ENCODE measurements at places on chromosomes 2 and 18.
A peak's percentile ranks its signal among the peaks of the same experiment; 100 is the strongest.

DNA sequence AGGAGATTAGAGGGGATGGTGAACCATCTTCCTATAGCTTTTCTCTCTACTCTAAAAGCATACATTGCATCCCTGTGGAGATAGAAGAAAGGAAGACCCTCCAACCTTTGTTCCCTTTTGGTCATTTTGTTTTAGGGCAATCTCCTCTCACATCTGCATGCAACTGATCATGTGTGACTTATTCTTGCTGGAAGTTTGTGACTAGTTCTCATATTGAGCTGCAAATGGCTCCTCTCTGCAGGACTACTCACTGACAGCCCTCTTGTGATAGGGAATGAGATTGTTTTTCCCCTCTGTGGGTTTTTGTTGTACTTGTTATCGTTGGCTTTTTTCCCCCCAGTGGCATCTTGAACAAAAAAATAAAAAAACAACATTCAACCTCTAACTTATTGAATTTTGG lies 416.0 kb upstream of the CNTNAP5 start:
- no peak for DNase-seq

DNA sequence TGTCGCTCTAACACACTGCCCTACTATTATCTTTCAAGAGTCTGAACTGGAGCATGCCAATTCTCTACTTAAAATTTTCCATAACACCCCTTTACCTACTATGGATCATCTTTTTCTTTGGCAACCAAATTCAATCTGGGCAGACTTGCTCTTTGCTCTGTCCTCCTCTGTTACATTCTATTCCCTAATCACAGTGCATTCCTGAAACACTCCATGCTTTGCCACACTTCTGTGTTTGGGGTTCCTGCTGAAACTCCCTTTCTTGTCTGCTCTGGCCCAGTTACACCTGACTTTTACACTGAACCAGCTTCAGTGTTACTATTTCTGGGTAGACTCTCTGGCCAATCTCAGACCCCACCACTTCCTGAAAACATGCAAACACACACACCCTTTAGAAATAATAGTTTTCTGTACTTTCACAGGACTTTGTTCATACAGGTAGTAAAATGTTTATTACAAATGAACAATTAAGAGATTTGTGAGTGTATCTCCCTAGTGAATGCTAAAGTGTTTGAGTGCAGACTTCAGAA lies 119.9 kb upstream of the DCC start:
- no peak for DNase-seq

DNA sequence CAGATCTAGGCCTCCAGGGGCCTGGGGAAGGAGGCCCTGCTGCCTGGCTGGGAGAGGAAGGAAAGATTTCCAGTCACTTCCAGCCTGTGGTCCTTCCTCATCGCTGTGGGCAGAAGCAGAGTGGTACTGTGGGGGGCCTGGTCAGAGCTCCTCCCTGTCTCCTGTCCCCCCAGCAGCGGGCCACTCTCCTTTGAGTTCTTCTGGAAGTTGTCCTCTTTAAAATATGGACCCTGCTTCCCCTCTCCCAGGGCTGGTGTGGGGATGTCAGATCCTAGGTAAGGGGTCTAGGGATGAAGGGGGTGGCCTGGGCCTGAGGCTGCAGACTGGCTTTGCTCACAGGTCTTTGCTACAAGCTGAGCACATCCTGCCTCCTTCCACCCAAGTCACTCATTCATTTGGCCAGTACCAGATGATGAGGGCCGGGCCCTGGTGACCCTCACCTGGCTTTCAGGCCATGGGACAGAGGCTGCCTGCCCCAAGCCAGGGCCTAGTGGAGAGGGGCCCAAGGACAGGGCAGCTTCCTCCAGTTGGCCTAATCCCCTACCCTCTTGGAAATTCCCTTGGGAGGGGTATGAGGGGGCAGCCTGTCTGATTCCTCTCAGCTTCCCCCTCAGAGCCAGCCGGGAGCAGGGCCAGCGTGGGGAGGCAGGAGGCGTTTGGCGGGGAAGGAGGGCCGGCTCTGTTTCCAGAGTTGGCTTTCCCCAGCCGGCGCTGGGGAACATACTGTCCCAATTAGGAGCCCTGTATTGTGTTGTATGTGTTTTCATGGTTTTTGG lies 231.9 kb downstream of the DYSF start:
- no peak for DNase-seq

DNA sequence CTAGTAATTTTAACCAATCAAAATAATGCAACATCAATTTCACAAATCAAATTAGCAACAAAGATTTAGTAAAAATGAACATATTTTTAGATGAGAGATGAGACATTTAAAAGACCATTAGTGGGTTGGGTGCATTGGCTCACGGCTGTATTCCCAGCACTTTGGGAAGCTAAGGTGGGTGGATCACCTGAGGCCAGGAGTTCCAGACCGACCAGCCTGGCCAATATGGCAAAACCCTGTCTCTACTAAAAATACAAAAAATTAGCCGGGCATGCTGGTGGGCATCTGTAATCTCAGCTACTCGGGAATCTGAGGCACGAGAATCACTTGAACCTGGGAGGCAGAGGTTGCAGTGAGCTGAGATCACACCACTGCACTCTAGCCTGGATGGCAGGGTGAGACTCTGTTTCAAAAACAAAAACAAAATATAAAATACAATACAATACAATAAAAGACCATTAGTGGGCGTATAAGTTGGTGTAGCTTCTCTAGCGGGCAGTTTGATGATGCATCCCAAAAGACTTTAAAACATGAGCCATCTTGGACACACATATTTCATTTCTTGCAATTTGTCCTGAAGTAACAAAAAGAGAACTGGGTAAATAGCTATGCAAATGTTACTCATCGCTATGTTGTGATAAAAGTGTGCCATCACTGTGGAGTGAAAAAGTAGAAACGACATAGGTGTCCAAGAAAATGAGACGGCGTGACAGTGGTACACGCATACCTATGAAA lies 101.8 kb downstream of the COL6A3 start:
- DNase-seq, result no peak

- peak; percentile 18 for DNase-seq
These were observed 993.6 kb upstream of the NXPH2 start for GRCh38 chr2:139773720-139774277.

Measured in SK-N-DZ (cell line).